ENCODE measurements at places on chromosomes 4 and X.
A peak's percentile ranks its signal among the peaks of the same experiment; 100 is the strongest.

DNA sequence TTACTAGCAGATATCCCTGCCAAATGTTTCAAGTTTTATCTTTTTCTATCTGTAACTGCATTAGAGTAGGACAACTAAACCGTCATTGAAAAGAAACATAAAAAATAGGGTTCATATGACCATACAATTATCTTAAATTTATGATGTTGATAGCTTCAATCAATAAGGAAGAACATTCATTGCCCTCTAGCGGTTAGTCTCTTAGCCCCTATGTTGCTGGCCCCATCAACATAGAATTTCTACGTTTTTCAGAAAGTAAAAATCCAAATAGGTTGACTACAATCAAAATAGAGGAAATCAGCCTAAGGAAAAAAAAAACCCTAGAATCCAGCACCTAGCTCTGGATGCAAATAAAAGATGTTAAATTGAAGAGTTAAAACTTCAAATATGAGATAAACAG lies 225.1 kb upstream of the ITM2A start:
- no peak for DNase-seq

GRCh38 chrX:105829011-105829410 lies 6.7 kb downstream of the NRK start:
- DNase-seq = no peak

GRCh38 chrX:19889582-19890342 lies 2.4 kb upstream of the SH3KBP1 start:
- peak; percentile 29 for DNase-seq

DNA sequence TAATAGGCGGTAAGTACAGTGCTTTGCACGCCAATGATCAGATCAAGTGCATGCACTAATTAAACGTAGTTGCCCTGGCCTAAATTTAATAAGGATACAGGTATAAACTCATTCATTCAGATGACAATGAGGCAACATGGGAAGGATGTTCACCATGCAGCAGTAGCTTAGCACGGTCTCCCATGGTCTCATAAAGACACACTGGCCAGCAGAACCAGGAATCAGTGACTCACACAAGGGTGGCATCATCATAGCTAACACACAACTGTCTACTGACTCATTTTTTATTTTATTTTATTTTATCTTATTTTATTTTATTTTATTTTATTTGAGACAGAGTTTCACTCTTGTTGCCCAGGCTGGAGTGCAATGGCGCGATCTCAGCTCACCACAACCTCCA lies 42.7 kb downstream of the TMEM156 start:
- no peak for DNase-seq

GRCh38 chrX:18927558-18927957 lies 56.4 kb downstream of the PHKA2 start:
- DNase-seq = no peak

- DNase-seq = no peak
Measured at GRCh38 chr4:77820649-77821561, 1.7 kb upstream of the CNOT6L start.

GRCh38 chr4:83013902-83014301 lies 3.3 kb upstream of the LIN54 start:
- DNase-seq = no peak

DNA sequence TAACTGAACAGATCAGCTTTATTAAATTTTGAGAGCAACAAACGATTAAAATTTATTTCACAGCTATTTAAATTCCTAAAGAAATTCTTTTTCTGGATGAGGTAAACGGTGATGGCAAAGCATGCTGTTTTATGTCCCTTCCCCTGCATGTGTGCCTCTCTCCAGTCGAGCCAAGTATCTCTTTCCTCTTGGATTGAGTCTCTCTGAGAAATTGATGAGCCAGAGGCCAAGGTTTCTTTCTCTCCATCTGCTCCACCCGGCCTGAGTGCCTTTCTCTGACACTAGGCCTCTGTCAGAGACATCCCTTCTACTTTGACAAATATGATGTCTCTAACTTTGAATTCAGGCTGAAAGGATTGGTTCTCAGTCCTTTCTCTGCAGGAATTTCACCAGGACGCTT lies 42.6 kb upstream of the PARM1 start:
- DNase-seq = no peak

DNA sequence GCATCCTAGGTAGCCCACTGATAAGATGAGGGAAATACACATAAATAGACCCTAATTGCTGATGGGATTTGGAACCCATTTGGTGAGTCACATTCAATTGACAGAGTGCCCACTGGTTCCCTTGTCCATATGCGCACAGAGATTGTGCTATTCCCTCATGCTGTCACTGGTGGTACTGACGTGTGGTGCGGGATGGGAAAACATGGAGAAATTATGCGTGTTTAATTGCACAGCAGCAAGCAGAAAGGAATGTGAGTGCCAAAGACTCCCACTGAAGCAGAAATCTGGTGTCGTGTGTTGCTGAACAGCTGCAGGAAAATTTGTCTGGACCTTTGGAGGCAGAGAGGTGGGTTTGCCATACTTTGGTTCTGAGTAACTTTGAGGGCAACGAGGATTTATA lies 92.2 kb downstream of the NHSL2 start:
- no peak for DNase-seq

- no peak for DNase-seq
Measured at GRCh38 chr4:8348071-8348470, 78.5 kb downstream of the HTRA3 start.

GRCh38 chr4:101649790-101650515 lies 140.6 kb upstream of the BANK1 start:
- DNase-seq = no peak

DNA sequence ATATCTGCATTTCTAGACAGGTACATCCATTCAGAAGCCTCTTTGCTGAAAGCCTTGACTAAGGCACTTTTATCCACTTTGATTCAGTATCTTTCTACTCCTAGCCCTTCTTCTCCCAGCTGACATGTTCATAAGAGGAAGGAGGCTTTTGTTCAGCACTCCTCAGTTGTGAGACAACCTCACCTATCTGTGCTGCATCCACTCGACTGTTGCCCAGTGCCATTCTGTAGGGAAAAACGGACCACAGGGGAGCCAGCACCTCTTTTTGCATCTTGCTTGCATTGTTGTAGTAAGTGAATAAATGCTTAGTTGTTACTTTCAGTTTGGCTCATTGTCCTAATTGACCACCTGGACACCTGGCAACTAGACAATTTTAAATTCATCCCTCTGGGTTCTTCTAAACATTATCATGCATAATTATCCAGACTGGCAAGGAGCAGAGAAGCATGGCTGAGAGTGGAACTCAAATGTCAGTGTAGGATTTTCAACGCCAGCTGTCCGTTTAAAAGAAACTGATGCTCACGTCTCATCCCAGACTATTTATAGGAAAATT lies 83.8 kb upstream of the BOD1L1 start:
- DNase-seq = no peak

- DNase-seq = no peak
Measured at GRCh38 chr4:152734015-152734698, 45.4 kb downstream of the TIGD4 start.

GRCh38 chrX:153971124-153971449 lies 531 bp downstream of the HCFC1 start:
- DNase-seq = peak; percentile 74
